ENCODE measurements at places on chromosomes 7 and 10. TPM values are rescaled to one million over a fixed set of nuclear protein-coding genes. Genes with fewer than 3 reads are reported as not detected.
A peak's percentile ranks its signal among the peaks of the same experiment; 100 is the strongest.

GRCh38 chr10:78384049-78384431 is 350.4 kb downstream of the RPS24 start:
- DNase-seq, result no peak

GRCh38 chr10:43658227-43658626 is 9.5 kb upstream of the ZNF32 start:
- no peak for DNase-seq

- DNase-seq, result no peak
Observed at GRCh38 chr10:22003964-22004281, 393 bp upstream of the DNAJC1 start.

DNA sequence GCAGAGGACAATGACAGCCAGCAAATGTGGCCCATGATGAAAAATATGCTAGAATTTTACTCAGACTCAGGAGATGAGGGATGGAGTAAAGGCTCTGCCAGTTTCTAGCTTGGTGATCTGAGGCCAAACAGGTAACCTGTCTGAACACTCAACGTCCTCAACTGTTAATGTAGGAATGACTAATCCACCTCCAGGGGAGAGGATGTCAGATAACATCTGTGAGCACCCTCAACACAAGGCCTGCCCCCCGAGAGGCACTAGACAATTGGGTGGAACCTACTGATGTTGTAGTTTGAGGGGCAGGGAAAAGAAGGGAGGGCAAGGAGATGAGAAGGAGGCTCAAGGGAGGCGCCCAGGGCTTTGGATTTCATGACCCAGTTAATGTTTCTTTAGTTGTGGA is 445.1 kb downstream of the PLXNA4 start:
- DNase-seq, result no peak

DNA sequence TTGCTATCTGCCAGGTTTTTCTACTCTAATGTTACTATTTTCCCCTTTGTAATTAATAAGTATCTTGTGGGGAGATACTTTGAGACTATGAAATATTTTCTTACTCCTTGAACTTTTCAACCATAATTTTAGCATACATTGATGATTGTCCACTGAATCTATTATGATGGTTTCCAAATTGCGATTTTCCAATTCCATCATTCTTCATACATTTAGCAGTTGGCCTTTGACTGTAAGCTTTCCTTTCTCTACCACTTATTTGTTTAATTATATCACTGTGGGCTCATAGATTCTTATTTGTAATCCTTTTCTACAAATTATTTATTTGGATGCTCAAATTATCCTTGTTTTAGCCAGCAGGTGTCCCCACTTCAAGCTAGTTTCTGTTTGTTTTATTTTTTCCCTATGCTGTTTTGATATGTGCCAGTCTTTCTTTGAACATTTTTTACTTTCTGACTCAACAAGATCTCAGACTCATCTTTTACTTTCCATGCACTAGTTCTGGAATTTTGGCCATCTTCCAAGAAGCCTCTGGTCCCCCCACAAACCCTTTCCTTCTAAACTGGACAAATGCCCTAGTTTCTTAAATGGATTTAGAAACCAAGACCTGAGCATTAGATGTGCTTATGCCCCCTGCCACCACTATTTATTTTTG is 11.4 kb upstream of the MRPS16 start:
- DNase-seq, result peak; percentile 68

The NRCAM gene
- total RNA-seq, result 6.0 TPM

DNA sequence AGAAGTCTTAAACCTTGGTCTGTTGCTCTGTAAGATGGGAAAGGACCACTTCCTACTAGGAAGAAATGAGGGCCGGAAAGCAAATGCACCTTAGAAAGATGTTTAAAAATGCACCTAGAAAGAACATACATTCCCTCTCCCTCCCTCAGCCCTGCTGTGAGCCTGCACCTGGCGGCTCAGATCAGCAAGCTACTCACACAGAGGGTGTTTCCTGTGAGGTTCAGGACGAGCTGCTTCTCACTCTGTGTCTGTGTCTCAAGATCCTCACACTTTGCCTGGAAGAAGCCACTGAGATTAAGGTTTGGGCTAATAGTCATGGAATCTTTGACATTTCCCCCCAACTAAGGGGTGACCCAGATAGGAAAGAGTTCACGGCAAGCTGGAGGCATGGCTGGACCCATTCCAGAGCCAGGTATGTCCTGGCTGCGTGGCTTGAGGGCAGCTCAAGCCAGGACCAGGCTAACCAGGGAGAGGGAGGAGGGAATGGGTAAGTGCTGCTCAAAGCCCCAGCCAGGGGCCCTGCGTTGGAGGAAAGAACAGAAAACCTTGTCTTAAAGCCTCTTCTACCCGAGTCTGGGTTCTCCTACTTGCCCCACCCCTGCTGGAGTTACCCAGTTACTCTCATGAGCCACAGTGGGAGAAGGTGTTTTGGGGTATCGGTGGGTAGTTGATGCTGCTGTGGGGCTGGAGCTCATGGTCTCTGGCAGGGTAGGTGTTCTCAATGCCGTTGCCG is 47.5 kb downstream of the PODXL start:
- DNase-seq, result no peak

The CLCN1 gene
- not detected for total RNA-seq

- no peak for DNase-seq
Observed at GRCh38 chr10:113047605-113047962, 97.5 kb downstream of the TCF7L2 start.

The CC2D2B gene
- 0.11 TPM for total RNA-seq

- no peak for DNase-seq
Observed at GRCh38 chr10:128929767-128930166, 537.3 kb upstream of the MGMT start.

The LIPM gene
- not detected for total RNA-seq

- DNase-seq, result no peak
Observed at GRCh38 chr7:148609045-148609725, 18.6 kb downstream of the C7orf33 start.

DNA sequence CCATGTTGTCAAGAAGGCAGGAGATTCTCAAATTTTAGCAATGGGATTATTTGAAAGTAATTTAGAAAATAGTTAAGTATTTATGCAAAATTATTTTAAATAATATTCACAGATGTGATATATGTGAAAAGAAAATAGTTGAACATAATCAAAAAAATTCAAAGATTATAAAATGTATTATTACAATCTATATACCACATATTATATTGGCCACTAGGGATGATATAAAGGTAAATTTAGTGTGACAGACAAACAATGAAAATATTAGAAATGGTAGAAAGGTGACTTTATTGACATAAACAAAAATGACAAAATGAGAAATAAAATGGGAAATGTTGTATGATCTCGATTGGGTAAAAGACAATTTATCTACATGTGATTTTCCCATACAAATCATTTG is 385.5 kb downstream of the PCDH15 start:
- DNase-seq, result no peak

GRCh38 chr10:22697800-22698199 is 16.6 kb downstream of the PIP4K2A start:
- no peak for DNase-seq

GRCh38 chr7:98110249-98111022 is 3.8 kb downstream of the LMTK2 start:
- DNase-seq, result no peak

The TEX36 gene
- total RNA-seq, result not detected

DNA sequence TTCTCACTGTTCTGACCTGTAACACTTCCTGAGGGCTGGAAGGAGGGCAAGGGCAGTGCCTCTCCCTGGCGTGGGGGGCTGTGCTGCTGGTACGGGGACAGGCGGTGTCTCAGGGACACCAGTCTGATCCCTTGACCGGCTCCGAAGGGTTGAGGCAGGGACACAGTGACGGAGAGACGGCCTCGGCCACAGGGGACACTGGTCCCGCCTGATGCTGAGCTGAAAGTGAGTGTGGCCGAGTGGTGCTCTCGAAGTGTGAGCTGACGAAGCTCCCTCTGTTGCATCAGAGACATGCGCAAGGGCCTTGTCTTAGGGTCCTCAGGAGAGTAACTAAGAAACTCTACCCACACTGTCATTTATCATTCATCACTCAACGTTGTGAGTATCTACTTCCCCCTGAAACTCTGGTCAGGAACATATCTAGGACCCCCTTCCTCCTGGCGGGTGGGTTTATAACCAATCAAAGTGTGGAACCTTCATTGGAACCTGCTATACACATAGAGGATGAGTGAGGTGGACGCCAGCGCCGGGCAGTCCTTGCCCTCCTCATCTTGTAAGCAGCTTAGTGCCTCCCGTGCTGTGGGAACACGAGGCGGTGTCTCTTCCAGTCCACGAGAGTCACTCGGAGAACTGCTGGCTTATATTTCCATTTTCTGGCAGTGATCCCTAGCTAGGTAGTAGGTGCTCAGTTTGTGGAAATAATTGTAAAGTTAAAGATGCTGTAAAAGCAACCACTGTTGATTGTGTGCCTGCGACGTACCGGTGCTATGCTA is 283.1 kb downstream of the DNAJB6 start:
- no peak for DNase-seq

The CALCR gene
- total RNA-seq, result not detected

DNA sequence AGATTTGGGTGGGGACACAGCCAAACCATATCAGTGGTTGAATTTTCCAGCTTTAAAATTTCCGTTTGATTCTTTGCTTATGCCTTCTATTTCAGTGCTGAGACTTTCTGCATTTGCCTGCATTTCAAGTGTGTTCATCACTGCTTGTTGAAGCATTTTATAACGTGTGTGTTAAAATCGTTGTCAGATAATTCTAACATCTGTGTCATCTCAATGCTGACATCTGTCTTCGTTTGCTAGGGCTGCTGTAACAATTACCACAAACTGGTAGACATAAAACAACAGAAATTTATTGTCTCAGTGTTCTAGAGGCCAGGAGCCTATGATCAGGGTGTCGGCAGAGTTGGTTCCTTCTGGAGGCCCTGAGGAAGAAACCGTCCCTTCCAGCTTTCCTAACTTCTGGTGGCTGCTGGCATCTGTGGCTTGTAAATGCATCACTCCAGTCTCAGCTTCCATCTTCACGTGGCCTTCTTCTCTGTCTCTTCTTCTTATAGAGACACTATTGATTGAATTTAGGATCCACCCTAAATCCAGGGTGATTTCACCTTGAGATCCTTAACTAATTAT is 71.1 kb upstream of the SDK1 start:
- no peak for DNase-seq

GRCh38 chr7:22989643-22990587 is 24.0 kb downstream of the HYCC1 start:
- no peak for DNase-seq

- DNase-seq, result no peak
Observed at GRCh38 chr7:106347229-106347833, 62.5 kb upstream of the NAMPT start.

GRCh38 chr10:71933651-71934050 is 30.5 kb upstream of the CHST3 start:
- DNase-seq, result no peak

DNA sequence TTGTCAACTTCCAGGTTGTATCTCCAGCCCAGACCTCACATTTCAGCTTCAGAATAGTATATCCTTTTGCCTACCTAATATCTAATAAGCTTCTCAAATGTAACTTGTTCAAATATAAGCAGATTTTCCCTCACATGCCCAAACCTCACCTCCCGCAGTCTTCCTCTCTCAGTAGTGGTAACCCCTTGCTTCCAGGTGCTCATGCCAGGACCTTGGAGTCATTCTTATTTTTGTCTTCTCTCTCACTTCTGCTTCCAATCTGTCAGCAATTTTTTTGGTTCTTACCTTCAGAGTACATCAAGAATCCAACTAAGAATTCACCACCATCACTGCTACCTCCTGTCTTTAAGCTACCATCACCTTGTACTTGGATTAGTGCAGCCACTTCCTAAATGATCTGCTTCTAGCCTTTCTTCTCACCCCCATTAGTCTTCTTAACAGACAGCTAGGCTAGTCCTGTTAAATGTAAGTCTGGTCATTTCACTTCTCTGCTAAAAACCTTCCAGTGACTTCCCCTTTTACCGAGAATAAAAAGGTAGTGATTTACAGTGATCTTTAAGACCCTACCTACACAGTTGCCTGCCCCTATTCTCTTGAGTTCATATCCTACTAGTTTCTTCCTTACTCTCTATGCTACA is 14.0 kb downstream of the ANKIB1 start:
- no peak for DNase-seq

DNA sequence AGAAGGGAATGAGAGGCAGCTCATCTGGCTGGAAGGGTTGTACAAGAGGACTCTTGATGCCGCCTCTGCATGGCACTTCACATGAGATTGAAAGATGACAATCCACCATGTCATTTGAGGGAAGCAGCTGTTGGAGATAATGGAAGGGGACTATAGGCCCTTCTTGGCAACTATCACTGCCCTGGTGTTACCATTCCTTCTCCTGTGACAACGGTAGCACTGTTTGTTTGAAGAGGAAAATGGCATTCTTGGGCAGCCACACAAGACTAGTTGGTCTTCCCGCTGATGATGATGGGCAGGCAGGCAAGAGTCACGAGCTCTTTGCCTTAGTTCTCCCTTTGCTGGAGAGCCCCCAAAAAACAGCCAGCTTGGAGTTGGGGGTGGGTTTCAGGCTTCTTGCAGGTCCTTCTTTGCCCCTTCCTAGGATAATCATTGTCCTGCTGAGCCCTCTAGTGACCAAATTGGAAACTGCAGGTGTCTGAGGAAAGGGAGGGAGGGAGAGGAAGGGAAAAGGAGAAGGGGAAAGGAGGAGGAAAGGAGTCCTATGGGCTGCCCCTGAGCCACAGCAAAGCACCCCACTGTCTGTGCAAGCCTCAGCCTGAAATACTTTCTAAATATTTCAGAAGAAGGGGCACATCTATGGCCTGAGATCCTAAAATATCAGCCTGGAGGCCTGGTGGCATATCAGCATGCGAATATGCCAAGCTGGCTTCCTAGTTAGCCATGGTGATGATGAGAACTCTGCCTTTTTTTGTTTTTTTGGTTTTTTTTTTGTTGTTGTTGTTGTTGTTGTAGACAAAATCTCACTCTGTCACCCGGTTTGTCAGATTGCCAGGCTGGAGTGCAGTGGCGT is 165.6 kb upstream of the KMT2E start:
- DNase-seq, result peak; percentile 46

The LIPJ gene
- total RNA-seq, result not detected

- DNase-seq, result no peak
Observed at GRCh38 chr7:124635416-124635815, 130.2 kb downstream of the GPR37 start.

The EBF3 gene
- 41.7 TPM for total RNA-seq

GRCh38 chr7:157875230-157876179 is 538.7 kb downstream of the DNAJB6 start:
- no peak for DNase-seq

- DNase-seq, result peak; percentile 44
Observed at GRCh38 chr10:49153971-49154370, 20.1 kb upstream of the FAM170B start.

All from LHCN-M2 (cell line).